ENCODE measurements at places on chromosomes 7 and 10. TPM values are rescaled to one million over a fixed set of nuclear protein-coding genes. Genes with fewer than 3 reads are reported as not detected.

H2BK1 gene
- not detected for total RNA-seq

- no peaks in the 10 kb centered on the region for H3K4me1 ChIP-seq
- no peaks in the 10 kb centered on the region for H3K27me3 ChIP-seq
- no peak overlapping the region for H3K27ac ChIP-seq
Measured at GRCh38 chr7:41624818-41625217, 78.1 kb downstream of the INHBA start.

- no peaks in the 10 kb centered on the region for H3K27me3 ChIP-seq
- H3K4me3 ChIP-seq: no peak overlapping the region
- H3K27ac ChIP-seq: no peak overlapping the region
- H3K36me3 ChIP-seq: no peaks in the 10 kb centered on the region
- DNase-seq: no peak
- H3K4me1 ChIP-seq: no peaks in the 10 kb centered on the region
Measured at GRCh38 chr7:70092314-70093204, 494.3 kb downstream of the AUTS2 start.

DNA sequence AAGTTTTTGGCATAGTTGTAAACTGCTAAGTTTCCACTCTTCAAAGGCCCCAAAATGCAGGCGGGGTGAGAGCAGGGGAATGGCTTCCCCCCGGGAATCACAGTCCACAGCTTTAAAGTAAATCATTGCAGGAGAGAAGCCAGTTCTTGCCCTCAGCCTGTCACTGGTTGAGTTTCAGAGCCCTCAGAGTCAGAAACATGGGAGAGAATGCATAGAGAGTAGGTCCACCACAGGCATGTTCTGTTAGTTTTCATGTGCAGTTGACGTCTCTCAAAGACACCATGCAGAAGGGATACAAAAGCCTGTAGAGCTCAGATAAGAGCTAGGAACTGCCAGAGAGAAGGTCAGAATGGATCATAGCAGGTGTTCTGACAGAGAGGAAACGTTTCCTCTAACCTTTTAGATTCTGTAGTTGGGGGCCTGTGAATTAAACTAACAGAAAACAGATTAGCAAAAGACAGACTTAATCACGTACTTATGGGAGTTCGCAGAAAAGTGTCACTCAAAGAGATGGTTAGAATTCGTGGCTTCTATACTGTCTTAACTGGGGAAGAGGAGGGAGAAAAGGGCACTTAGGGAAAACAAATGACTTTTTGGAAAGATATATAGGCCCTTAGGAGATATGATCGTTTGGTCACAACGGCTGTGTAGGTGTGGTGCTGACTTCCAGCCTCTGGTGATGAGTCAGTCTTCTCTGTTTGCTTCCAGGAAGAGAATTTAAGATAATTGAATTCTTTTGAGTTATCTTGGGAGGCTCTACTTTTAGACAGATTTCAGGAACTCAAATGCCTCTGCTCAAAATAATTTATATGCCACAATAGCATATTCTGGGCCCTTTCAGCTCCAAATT, 48.0 kb upstream of the MSRB2 start:
- no peak for DNase-seq
- H3K4me3 ChIP-seq: no peak overlapping the region
- no peaks in the 10 kb centered on the region for H3K4me1 ChIP-seq
- peaks cover 6% of the 10 kb centered on the region for H3K27me3 ChIP-seq

- H3K4me3 ChIP-seq: peak overlapping the region; percentile 99
- peak overlapping the region; percentile 100 for H3K27ac ChIP-seq
- H3K36me3 ChIP-seq: peaks cover 51% of the 10 kb centered on the region
- peaks cover 4% of the 10 kb centered on the region for H3K27me3 ChIP-seq
- peaks cover 24% of the 10 kb centered on the region for H3K4me1 ChIP-seq
Measured at GRCh38 chr10:68955355-68955831, 577 bp upstream of the DDX21 start.

DNA sequence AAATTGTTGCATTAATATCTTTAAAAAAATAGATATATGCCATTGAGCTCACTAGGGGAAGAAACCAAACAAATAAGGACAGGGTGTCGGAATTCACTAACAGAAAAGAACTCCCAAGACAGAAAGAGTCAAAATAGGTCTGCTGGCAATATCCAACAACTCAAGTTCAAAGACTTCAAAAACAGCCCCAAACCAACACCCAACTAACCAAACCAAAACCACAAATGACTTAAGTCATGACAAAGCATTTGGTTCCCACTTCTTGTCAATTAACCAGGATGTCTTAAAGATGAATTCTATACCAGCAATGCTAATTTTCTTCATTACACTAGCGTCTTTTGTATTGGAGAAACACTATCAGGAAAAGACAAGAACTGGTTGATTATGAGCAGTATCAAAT, 249.0 kb upstream of the PLXNA4 start:
- no peak overlapping the region for H3K4me3 ChIP-seq
- H3K36me3 ChIP-seq: peaks cover 38% of the 10 kb centered on the region
- no peaks in the 10 kb centered on the region for H3K27me3 ChIP-seq
- no peak for DNase-seq
- H3K4me1 ChIP-seq: peaks cover 22% of the 10 kb centered on the region

DNA sequence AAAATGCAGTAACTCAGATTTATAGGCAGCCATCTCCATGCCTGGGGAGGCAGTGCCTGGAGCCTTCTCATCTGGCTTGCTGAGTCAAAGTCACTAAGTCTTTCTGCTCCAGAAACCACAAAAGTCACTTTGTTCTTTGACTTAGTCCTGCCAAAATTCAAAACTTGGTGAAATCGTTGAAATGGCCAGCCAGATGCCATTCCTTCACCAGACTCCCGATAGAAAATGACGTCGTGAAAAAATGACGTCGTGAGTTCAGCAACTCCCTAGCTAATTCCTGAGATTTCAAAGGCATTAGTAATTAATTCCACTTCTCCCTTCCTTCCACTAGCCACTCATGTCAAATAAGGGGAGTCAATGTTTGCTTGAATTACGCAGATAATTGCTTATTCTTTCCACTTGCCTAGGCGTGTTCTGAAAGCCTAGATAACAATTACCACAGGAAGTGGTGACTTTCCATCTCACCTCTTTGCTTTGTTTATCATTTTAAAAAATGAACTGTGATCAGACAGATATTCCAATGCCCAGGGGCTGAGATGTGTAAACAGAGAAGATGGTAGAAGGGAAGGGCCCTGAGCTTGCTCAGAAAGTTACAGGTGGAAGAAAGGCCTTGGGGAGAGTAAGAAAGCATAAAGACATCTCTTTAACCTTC, 48.5 kb upstream of the OSBPL3 start:
- peaks cover 2% of the 10 kb centered on the region for H3K36me3 ChIP-seq
- peak overlapping the region; percentile 22 for H3K4me3 ChIP-seq
- peak; percentile 25 for DNase-seq
- H3K27me3 ChIP-seq: no peaks in the 10 kb centered on the region

CDHR3 gene
- total RNA-seq: not detected

Data from activated naive CD8-positive, alpha-beta T cell treated with anti-CD3 and anti-CD28 coated beads for 36 hours (primary cell).